Activated T-helper 17 cell treated with anti-CD3 and anti-CD28 coated beads, Interleukin-2, amount 50 U/mL, for 72 hours (primary cell): ENCODE measurements at places on chromosomes 12 and 14.

- ATAC-seq: no peak
Measured at GRCh38 chr14:81125536-81125935, 95.2 kb downstream of the GTF2A1 start.

DNA sequence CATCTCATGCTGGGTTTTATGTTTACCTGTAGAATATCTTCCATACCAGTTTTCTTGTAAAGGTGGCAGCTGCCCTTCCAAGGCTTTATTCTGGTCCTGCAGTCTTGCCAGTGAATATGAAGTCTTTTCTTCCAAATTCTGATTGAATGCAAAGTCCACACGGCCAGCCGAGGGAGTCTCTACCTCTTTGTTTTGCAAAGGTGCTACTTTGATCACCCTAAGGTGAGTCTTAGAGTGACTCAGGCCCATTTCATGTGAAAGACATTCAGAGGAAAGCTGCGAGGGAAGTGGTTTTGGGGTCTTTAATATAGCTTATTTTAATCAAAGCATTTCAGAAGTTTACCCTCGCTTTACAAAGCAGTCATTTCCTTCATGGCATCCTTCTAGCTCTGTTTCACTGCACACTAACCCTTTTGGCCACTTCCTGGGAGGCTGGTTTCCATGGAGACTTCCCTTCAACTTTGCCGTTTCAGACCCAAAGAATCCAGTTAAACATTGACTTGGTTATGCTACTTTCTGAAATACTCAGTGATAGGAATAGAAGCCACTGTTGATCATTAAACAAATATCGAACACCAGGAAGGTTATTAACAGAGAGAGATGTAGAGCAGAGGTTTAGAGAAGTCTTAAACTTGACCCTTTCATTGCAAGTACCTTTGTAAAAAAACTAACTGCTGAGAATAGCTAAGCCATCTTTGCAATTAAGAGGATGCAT is at the start of gene CCDC198:
TSS of gene CCDC198 (minus strand) at position 391 of the 715 bp plus-strand sequence. CDS start at position 249, 142 bp downstream.
- ATAC-seq: no peak

DNA sequence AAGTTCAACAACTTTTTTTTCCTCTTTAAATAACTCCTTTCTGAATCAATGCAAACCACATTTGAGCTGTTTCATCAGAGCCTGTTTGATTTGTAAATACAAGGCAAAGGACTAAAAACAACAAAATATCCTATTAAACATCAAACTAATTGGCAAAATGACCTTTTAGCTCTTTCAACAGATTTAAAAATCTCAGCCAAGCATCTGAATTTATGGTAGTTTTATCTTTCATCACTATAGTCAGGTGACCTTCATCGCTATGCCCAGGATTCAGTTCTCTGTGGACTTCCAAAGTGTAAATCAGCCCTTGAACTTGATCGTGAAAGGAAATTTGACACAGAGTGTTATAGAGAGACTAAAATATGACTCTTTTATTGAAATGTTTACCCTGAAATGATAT is 1554.5 kb upstream of the FLRT2 start:
- no peak for ATAC-seq

DNA sequence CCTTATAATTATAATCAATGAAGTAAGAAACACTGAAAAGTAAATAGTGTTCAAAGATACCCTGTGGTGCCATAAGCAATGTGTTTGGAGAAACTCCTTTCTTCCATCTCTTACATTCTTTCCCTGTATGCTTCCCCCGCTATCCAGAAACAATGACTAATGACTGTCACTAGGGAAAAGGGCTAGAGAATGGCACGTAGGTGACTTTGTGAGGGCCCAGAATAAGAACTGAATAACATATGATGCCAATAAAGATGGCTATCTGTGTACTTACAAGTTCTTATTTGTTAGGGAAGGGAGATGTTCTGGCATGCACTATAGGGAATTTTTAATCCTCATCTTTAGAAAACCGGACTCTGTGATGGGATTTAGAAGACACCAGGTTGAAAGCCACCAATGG is 4.7 kb upstream of the KRT7 start:
- no peak for ATAC-seq

DNA sequence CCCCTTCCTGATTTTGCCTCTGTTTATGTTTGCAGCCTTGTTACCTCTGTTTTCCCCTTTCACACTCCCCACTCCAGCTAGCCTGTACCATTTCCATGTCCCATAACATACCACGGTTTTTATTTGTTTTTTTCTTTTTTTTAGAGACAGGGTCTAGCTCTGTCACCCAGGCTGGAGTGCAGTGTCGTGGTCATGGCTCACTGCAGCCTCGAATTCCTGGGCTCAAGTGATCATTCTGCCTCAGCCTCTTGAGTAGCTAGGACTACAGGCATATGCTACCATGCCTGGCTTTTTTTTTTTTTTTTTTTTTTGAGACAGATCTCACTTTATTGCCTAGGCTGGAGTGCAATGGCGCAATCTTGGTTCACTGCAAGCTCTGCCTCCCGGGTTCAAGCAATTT is 18.4 kb upstream of the SAMD4A start:
- no peak for ATAC-seq

DNA sequence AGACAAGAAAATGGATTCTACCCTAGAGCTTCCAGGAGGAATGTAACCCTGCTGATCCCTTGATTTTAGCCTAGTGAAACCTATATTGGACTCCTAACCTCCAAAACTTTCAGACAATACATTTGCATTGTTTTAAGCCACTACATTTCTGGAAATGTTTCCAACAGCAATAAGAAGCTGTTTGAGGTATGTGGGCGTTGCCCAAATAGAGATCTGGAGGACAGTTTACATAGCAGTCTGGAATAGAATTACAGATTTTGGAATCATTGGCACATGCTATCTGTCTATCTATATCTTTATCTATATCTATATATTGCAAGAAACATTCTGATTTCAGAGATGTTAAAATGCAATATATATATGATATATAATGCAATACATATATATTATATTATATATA is 42.4 kb upstream of the EGLN3 start:
- no peak for ATAC-seq

DNA sequence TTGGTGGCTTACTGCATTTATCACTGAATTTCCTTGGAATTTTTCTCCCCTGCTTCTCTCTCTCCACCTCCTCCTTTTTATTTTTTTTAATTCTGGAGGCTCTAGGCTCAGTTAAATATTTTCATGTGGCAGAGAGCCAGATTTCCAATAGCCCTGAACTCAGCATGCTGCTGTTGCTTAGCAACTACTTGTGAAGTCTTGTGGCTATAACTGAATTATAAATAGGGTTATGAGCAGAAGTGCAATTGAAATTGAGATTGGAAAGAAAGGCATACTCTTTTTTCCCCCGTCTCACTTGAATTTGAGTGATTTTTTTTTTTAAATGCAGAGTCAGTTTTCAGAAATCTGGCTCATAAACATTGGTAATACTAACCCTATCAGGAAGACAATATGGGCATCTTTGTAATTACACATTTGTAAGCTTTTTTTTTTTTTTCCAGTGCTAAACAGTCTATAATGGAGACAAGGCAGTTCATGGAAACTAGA is 38.3 kb downstream of the ATF7IP start:
- ATAC-seq: peak; percentile 38

- no peak for ATAC-seq
Measured at GRCh38 chr14:95339301-95339865, 19.7 kb upstream of the CLMN start.
